ENCODE measurements at places on chromosomes 3 and 15.

- DNase-seq: no peak
These were observed 211.6 kb downstream of the RAP2B start for GRCh38 chr3:153373606-153374005.

- DNase-seq: no peak
These were observed 10.2 kb upstream of the TMEM212 start for GRCh38 chr3:171832989-171833388.

- DNase-seq: peak; percentile 4
These were observed 47.9 kb downstream of the PIK3CB start for GRCh38 chr3:138786788-138787271.

- DNase-seq: no peak
These were observed 651.3 kb downstream of the NSUN3 start for GRCh38 chr3:94714194-94714593.

DNA sequence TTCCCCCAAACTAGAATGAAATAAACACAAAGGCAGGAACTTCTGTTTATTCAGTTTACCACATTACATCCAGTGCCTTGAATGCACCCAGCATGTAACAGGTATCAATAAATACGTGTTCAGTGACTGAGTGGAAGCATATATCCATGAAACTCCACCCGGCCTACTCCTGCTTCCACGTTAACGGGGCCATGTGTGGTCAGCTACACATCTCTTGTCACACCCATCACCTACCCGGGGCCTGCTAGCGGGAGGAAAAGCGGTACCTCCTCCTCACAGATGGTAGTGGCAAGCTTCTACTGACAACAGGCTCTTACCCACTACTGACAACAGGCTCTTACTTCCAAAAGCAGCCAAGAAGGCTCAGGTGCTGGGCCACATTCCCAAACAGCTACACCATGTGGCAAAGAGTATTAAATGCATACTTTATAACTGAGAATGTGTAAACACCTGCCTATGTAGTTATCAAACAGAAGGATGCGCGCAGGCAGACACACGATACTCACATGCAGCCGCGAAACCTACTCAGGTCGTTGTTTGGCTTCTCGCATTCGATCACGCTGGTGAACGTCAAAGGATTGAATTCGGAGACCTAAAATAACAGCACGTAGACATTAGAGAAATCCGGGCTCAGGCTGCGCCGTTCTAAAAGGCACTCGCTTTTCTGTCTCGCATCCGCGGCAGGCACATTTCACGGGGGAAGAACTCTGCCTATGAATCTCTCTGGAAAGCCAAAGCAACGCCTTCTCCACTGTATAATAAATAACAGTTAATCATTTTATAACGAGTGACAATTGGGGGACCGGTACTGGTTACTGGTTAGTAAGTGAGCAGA lies 127.4 kb downstream of the ATP10A start:
- no peak for DNase-seq

GRCh38 chr3:123719862-123720453 lies 135.1 kb upstream of the HACD2 start:
- DNase-seq: no peak

GRCh38 chr3:195030791-195031321 lies 240.1 kb downstream of the XXYLT1 start:
- DNase-seq: no peak
